Activated CD8-positive, alpha-beta T cell treated with anti-CD3 and anti-CD28 coated beads for 36 hours (primary cell): ENCODE measurements at places on chromosomes 3 and 15.

- DNase-seq: no peak
Observed at GRCh38 chr3:52518723-52519444, 14.8 kb downstream of the NT5DC2 start.

- no peak for DNase-seq
Observed at GRCh38 chr3:58266577-58266976, 29.0 kb downstream of the ABHD6 start.

- no peak for DNase-seq
Observed at GRCh38 chr3:114376516-114377185, 82.8 kb downstream of the TIGIT start.

DNA sequence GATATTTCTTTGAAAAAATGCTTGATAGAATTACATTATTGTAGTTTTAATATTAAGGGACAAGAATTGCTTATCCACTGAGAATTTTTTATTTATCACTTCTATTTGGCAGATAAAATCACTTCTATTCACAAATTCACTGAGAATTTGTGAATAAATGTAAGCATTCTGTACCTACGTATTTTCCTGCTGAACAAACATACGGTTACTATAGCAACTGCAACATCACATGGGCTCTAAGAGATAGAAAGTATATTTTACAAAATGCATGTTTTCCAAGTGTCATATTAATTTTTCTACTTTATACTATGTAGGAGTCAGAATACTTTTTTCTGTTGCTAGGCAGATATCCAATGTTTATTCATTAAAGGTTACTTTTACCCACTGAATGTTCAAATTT lies 166.2 kb downstream of the ZIC1 start:
- DNase-seq: no peak

- peak; percentile 81 for DNase-seq
Observed at GRCh38 chr3:113531826-113532697, at the start of gene SIDT1. SIDT1 (plus strand) TSS chr3:113532555; CDS start chr3:113533022, 467 bp downstream.

GRCh38 chr3:109818081-109818480 lies 480.7 kb upstream of the DPPA4 start:
- no peak for DNase-seq

GRCh38 chr15:72859757-72860145 lies 76.2 kb upstream of the ADPGK start:
- DNase-seq: no peak

DNA sequence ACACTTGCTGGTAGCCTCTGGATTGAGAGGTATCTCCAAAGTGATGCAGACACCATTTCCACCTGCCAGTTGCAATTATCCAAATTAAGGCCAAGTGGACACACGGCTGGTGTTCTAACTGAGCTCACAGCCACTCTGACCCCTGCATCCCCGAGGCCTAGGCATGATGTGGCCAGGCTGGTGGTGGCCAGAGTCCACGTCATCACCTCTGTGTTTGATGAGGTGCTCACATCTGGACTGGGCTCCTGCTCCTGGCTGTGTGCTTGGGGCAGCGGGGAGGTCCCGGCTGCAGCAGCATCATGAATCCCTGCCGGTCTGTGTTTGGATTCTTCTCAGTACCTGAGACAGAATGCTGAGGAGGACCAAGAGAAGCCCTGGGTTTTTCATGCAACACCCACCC lies 4.9 kb downstream of the OXTR start:
- DNase-seq: no peak

- no peak for DNase-seq
Observed at GRCh38 chr15:71117714-71118305, 2.5 kb downstream of the THSD4 start.

DNA sequence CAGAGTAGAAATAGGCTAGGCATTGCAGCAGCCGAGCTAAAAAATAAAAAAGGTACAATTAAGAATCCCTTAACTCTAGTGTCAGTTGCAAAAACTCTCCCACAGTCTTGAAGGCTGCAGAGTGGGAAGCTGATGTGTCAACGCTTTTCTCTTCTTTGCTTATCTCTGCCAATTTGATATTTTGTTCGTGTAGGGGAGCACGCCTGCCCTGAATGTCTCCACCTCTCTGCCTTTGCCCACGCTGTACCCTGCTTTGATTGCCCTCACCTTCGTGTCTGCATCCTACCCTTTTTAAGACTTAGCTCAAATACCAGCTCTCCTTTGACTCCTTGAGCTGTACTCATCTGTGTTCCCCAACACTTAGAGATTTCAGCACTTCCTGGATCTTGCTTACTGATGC lies 155.4 kb upstream of the CADPS start:
- no peak for DNase-seq

DNA sequence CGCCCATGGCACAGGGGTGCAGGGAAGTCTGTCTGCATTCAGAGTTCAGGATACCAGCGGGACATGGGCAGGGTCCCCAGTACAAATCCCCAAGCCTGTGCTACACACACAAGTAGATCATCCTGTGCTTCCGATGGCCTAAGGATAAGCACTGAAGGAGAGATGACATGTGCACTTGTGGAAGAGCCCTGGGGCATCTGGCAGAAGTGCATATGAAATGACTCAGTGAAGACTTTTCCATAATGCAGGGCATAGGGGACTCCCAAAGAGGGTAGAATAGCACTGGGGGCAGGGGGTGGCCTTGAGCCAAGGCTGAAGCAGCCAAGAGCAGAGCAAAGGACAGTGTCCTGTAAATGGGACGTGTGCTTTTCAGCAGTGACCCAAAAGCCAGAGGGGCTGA lies 22.9 kb downstream of the ADAMTS17 start:
- DNase-seq: no peak

- DNase-seq: no peak
Observed at GRCh38 chr3:132164469-132165092, 129.8 kb upstream of the CPNE4 start.

GRCh38 chr15:57878573-57878972 lies 172.1 kb downstream of the POLR2M start:
- no peak for DNase-seq

- no peak for DNase-seq
Observed at GRCh38 chr3:126545544-126545943, 13.2 kb downstream of the C3orf22 start.

DNA sequence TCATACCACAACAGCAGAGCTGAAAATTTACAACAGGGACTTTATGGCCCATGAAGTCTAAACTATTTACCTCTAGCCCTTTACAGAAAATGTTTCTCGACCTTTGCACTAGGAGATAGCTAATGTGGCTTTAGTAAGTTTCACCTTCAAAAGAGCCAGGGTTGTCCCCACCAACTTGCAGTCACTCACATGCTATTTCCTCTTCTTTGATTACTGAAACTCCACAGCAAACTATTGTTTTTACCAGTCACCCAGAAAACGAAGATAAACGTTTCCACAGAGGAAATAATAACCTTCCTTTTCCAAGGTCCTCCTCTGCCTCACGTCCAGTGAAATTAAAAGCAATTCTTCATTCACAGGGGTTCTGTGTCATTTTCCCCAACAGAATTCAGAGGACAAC lies 48.2 kb downstream of the WWTR1 start:
- no peak for DNase-seq

GRCh38 chr3:12983319-12983718 lies 89.9 kb downstream of the IQSEC1 start:
- DNase-seq: no peak
